CD4-positive, alpha-beta T cell treated with Interleukin-12 subunit alpha and Interleukin-12 subunit beta, for 1 hour (primary cell): ENCODE measurements at places on chromosomes 7 and 10.

GRCh38 chr10:18689498-18689897 lies 30.3 kb downstream of the ARL5B start:
- DNase-seq: no peak

GRCh38 chr7:158923928-158924511 lies 67.7 kb downstream of the DYNC2I1 start:
- no peak for DNase-seq

DNA sequence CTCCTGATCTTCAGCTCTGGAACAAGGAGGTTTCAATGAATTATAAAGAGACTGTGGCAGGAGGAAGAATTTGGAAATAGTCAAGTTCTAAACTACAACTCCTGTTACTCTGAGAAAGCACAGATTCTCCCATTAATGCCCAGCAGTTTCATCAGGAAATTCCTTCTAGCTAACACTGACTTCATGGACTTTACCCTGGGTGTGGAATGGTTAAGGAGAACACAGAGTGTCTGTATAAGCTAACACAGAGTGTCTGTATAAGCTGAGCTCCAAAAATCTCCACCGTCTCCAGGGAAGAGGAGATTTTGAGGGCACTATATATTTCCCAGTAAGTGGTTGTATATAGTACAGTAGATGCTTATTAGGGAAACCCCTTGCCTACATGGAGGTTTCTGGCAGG lies 675.5 kb downstream of the XPNPEP1 start:
- DNase-seq: no peak

- DNase-seq: no peak
Observed at GRCh38 chr7:133562621-133563020, 309.7 kb downstream of the EXOC4 start.

GRCh38 chr7:99653754-99654153 lies 26.0 kb downstream of the CYP3A5 start:
- no peak for DNase-seq

- no peak for DNase-seq
Observed at GRCh38 chr7:111199643-111200042, 108.7 kb downstream of the LRRN3 start.

- DNase-seq: no peak
Observed at GRCh38 chr10:92569071-92569470, 4.8 kb downstream of the IDE start.

- DNase-seq: no peak
Observed at GRCh38 chr7:90728568-90728967, 132.4 kb downstream of the CDK14 start.

- DNase-seq: no peak
Observed at GRCh38 chr10:18260310-18260922, 120.2 kb downstream of the CACNB2 start.

DNA sequence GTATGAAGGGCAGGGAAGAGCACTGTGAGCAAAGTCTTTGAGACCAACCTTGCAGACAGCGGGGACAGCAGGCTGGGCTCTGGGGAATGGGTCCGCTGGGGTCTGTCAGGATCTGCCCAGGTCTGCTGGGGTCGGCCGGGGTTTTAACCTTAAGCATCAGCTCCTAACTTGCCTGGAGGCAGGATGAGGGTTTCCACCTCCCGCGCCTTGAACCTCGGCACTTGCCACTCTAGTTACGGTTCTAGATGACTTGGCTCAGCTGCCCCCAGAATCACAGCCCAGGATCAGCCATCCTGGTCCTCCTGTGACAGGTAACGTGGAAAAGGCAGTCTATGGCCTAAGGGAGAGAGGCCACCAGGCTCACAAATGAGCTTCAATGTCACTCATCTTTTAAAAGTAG lies 50.4 kb upstream of the CACUL1 start:
- DNase-seq: no peak

- DNase-seq: no peak
Observed at GRCh38 chr7:146655928-146656797, 539.6 kb downstream of the CNTNAP2 start.

DNA sequence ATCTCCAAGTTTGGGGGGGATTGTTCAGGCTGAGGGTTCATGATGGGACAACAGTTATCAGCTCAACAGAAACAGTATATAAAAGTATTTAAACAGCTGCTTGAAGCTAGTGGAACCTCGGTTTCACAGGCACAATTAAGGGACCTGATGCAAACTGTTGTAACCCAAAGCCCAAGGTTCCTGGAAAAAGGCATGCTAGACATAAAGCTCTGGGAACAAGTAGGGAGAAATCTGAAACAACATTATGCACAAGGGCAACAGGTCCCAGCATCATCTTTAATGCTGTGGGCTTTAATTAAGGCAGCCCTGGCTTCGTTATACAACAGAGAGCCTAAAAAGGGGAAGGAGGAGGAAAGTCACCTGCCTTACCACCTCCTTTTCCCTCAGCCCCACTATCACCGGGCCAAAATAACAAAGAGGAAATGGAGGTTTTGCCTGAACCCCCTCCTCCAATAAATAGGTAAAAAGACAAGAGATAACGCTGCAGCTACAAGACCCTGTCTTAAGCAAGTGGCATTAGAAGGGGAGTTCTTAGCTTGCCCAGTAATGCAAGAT lies 83.2 kb upstream of the GPR22 start:
- no peak for DNase-seq

GRCh38 chr7:133871757-133872156 lies 255.4 kb upstream of the LRGUK start:
- DNase-seq: no peak

GRCh38 chr10:8361510-8361844 lies 307.0 kb downstream of the GATA3 start:
- DNase-seq: no peak

- DNase-seq: no peak
Observed at GRCh38 chr7:127620406-127621233, 2.7 kb upstream of the PAX4 start.

DNA sequence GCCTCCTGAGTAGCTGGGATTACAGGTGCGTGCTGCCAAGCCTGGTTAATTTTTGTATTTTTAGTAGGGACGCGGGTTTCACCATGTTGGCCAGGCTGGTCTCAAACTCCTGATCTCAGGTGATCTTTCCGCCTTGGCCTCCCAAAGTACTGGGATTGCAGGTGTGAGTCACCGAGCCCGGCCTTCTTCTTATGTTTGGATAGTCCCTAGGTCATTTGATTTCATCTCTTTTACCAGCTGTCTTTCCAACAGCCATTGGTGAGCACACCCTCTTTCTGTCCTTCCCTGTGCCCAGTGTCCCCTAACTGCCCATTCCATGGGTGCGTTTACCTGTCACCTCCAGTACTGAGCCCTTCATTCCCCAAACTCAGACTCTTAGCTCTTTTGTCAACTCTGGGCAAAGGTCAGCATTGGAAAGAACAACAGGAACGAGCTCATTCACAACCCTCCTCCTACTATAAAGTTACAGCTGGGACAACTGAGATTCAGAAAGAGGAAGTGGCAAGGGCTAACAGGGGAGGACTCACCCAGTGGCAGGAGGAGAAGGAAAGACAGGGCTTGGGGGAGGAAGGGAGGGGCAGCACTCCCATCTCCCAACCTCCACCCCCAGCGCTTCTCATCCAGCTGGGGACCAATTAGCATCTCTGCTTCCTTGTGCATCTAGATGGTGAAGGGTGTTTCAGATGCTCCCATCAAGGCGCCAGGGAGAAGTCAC lies 5.6 kb downstream of the SSC4D start:
- DNase-seq: no peak

- no peak for DNase-seq
Observed at GRCh38 chr10:100019787-100020141, 10.0 kb upstream of the DNMBP start.

DNA sequence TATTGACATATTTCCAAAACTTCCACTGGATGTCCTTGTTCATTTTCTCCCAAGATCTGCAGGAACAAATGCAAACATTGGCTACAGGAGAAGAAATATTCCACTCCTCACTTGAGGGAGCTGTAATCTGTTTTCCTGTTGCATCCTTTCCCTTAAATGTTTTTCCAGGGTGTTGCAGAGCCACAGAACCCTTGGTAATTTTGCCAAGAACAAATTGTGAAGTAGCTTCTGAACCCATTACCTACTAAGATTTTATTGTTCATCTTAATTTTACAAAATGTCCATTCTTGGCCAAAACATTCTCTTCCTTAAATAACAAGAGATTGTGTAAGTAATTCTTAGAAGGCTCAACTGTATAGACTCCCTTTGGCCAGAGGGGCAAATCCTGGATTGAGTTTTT lies 177.0 kb downstream of the GNAT3 start:
- no peak for DNase-seq

- DNase-seq: no peak
Observed at GRCh38 chr10:78754269-78755062, 314.3 kb upstream of the ZMIZ1 start.

- no peak for DNase-seq
Observed at GRCh38 chr10:93437946-93438612, 44.1 kb downstream of the MYOF start.

DNA sequence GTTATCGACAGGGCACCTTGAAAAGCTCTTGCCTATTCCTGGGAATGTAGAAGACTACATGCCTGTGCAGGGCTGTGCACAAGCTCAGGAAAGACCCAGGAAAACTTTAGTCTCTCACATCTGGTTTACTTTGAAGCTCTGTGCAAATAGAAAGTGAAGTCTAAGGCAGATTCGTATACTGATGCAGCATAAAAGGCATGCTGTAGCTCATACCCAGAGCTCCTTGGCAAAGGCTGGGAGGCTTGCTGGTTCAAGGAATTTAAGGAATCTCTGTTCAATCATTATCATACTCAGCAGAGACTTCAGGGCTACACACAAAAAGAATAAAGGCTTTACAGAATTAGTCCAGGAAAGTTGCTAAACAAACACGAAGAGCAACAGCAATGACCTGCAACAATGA lies 192.0 kb downstream of the OTUD1 start:
- no peak for DNase-seq

DNA sequence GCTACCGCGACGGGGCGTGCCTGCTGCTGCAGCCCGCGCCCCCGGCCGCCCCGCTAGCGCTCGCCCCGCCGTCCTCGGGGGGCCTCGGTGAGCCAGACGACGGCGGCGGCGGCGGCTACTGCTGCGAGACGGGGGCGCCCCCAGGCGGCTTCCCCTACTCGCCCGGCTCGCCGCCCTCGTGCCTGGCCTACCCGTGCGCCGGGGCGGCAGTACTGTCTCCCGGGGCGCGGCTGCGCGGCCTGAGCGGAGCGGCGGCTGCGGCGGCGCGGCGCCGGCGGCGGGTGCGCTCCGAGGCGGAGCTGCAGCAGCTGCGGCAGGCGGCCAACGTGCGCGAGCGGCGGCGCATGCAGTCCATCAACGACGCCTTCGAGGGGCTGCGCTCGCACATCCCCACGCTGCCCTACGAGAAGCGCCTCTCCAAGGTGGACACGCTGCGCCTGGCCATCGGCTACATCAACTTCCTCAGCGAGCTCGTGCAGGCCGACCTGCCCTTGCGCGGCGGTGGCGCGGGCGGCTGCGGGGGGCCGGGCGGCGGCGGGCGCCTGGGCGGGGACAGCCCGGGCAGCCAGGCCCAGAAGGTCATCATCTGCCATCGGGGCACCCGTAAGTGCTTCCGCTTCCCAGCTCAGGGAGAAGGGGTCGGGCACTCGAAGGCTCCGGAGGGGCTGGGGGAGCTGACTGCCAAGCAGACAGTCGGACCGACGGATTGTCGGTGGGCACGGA lies 761 bp downstream of the PTF1A start:
- no peak for DNase-seq

- no peak for DNase-seq
Observed at GRCh38 chr7:95843286-95843685, 70.9 kb downstream of the DYNC1I1 start.

GRCh38 chr7:3518546-3518945 lies 217.5 kb downstream of the SDK1 start:
- no peak for DNase-seq
